ENCODE measurements at places on chromosomes 7 and 10.

DNA sequence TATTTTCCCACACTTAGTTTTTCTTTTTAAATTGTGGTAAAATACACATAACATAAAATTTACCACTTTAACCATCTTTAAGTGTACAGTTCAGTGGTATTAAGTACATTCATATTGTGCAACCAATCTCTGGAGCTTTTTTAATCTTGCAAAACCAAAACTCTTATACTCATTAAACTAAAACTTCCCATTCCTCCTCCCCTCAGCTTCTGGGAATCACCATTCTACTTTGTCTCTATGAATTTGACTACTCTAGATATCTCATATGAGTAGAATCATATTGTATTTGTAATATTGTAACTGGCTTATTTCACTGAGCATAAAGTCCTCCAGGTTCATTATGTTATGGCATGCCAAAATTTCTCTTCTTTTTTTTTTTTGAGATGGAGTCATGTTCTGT is 86.4 kb upstream of the JAZF1 start:
- no peak for DNase-seq

DNA sequence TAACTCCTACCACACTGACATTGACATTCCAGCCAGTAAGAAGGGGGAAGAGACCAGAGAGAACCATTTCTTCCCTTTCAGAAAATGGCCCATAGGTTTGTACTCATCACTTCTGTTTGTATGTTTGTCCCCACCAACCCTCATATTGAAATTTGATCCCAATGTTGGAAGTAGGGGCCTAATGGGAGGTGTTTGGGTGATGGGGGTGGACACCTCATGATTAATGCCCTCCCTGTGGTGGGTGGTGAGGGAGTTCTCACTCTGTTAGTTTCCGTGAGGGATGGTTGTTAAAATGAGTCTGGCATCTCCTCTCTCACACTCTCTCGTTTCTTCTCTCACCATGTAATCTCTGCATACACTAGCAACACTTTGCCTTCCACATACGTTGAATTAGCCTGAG is 21.4 kb downstream of the CADPS2 start:
- no peak for DNase-seq

GRCh38 chr10:74743401-74743800 is 83.0 kb upstream of the KAT6B start:
- DNase-seq = no peak

GRCh38 chr7:38409531-38409930 is 136.1 kb upstream of the TARP start:
- no peak for DNase-seq
